Activated CD4-positive, alpha-beta T cell treated with anti-CD3 and anti-CD28 coated beads, Interleukin-2, amount 50 U/mL, for 48 hours (primary cell): ENCODE measurements at places on chromosomes 11 and 22.

DNA sequence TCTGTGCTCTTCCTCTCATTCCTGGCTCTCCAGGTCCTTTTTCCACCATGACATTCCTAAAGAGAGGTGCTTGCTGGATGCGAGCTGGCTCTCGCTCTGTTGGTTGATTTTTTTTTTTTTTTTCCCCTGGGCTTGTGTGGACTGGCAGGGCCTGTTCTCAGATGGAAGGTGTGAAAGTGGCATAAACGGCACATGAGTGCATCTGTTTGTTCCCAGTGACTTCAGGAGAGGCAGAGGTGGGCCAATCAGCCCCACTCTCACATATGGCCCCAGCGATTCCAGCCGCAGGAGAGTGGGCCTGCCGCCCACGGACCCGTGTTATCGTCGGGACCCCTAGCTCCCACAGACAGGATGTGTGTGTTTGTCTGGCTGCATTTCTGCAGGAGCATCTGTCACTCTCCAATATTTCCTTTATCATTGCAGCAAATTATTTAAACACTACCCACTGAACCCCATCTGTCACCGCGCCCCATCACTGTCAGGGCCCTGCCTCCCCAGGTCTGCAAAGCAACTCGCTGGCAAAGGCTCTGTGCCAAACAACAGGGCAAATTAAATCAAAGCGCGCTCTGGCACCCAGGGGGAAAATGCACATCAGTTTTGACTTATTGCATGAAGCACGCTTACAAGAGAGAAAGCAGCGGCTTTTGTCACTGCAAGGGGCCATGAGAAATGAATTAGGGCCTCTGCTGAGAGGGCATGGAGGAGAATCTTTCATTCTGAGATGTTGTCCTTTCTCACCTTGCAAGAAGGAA lies 886.3 kb downstream of the NTM start:
- DNase-seq: no peak

- no peak for DNase-seq
These were observed 188.7 kb downstream of the ETS1 start for GRCh38 chr11:128398517-128399250.

- DNase-seq: no peak
These were observed 18.6 kb downstream of the CBX7 start for GRCh38 chr22:39133871-39134270.

DNA sequence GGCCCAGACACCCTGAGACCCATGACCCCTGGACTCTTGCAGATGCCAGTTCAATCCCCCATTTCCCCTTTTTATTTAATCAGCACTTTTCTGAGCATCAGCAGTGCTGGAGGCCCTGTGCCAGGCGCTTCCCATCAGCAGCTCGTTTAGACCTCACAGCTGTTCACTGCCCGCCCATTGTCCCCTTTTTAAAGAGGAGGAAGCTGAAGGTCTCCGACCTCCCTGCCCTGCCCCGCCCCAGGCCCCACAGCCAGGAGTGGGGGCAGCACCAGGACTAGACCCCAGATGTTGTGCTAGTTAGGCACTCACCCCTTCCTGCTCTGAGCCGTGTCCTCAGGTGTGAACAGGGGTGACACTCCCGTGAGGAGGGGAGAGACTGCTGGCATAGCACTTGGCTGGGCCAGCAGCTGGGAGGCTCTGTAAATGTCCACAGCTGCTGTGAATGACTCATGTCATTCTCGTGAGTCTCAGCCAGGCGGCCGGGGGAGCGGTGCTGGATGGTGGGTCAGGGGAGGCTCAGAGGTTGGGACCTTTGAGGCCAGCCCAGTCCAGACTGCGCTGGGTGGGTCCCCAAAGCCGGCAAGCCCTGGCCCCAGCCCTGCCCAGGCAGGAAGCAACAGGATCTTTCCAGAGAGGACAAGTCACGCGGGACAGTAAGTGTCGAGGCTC lies 19.9 kb downstream of the EMID1 start:
- no peak for DNase-seq

DNA sequence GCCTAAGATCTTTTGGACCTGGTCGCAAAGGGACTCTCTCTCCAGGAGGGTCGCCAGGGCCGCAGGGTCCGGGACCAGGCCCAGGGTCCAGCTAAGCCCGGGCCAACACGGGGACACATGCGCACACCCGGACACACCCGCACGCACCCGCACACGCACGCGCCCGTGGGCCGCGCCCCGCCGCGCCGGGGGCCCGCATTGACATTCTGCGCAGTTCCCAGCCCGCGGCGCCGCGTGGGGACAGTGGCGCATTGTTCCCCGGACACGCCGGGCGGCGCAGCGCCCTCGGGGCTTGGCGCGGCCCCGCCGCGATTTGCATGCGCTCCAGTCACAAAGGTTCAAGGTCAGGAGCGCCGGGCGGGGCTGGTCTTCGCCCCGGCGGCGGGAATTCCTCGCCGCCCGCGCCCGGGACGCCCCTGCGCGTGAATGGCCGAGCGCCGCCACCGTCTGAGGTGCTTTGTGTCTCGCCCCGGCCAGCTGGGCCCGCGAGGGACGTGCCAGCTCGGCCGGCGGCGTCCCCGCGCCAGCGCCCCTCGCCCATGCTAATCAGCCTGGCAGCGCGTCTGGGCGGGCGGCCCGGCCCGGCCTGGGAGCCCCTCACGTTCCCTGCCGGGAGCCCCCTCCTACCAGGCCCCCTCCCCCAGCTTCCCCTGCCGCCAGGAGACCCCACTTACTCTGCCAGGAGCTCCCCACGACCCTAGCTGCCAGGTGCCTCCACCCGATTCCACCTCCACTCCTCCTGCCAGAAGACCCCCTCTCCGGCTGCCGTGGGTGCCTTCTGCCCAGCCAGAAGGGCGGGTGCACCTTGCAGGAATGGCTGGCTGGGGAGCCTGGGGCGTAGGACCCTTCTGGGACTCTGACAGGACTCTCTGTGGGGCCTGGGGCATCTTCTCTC lies 50.5 kb upstream of the WNT7B start:
- DNase-seq: no peak

GRCh38 chr11:59668188-59668949 lies 468 bp downstream of the PATL1 start:
- peak; percentile 73 for DNase-seq

- no peak for DNase-seq
These were observed 902.9 kb downstream of the DLG2 start for GRCh38 chr11:84724256-84724655.
